ENCODE measurements at places on chromosomes 6 and 20.

GRCh38 chr6:147244832-147245231 lies 40.6 kb downstream of the STXBP5 start:
- DNase-seq = no peak

- no peak for DNase-seq
Observed at GRCh38 chr6:166850677-166851076, 105.7 kb downstream of the RNASET2 start.

GRCh38 chr6:83160167-83160566 lies 32.9 kb downstream of the PGM3 start:
- no peak for DNase-seq

DNA sequence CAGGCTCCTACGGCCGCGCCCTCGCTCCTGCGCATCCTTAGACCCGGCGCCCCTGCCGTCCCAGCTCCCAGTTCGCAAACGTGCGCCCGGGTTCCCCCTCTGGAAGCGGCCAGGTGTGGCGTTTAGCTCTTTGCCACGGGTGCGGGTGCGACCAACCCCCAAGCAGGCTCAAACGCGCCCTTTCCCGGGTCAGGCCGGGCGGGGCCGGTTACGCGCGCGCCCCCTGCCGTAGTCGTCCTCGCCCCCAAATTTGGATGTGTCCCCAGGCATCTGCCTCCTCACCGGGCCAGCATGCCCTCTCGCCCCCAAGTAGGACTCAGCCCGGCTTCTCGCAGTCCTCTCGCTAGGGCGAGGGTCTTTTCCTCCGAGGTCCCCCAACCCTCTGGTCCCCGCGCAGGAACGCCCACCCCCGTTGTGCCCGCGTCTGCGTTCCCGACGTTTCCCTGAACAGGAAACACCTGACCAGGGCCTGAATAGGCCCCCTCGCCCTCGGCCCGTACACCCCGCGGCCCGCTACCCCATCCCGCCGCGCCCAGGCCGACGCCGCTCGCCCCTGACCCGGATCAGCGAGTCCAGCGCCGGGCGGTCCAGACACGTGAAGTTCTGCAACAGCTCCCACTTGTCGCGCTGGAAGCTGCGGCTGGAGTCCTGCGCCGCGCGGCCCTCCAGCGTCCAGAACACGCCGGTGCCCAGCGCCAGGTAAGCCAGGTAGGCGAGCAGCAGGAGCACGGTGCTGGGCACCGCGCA lies 520 bp downstream of the KCNK17 start:
- no peak for DNase-seq

DNA sequence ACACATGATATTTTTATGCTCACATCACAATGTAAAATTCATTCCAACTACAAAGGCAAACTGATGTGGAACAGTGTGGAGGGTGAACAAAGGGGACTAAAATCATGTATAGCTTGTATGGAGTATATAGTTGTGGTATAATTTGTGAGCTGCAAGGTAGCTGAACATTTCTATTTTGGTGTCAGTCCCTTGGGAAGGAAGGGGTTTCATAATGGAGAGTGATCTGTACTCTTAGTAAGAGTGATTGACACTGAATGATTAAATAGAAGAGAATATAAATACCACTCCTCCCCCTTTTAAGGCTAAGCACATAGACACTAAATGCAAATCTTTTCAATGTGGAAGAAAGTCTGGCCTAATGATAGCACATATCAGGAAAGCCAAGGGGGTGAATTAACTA lies 104.6 kb downstream of the POPDC3 start:
- no peak for DNase-seq

- DNase-seq = no peak
Observed at GRCh38 chr20:50267866-50268219, 77.2 kb downstream of the CEBPB start.

DNA sequence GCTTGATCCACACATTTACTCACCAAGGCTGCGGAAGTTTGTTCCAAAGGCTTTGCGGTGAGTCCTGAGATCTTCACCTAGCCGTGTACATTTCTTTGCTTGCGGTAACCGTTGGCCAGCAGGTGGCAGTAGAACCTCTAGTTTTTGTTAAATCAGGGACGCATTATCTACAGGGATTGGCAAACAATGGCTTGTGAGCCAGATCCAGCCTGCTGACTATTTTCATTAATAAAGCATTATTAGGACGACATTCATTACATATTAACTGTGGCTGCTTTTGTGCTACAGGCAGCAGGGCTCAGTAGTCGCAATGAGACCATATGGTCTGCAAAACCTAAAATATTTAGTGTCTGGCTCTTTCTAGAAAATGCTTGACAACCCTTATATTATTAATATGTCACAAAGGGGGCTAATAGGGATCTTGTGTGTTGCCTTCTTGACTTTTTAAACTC lies 174.1 kb downstream of the DOK5 start:
- peak; percentile 68 for DNase-seq

DNA sequence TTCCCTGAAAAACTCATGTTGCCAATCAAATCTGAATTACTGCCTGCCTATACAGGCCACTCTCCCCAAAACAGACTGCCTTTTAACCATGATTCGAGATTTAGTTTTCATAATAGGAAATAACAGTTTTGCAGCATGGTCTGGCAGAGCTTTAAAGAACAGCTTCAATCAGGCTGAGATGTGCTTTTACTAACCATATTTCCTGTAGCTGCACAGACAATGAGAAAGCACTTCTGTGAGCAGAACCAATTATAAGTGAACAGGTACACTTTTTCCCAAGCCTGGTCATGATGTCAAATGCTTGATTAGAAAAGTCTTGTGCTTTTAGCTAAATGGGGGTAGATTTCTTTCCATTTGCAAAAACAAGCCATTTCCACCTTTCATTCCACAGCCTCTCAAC lies 108.2 kb downstream of the THEMIS start:
- DNase-seq = no peak

DNA sequence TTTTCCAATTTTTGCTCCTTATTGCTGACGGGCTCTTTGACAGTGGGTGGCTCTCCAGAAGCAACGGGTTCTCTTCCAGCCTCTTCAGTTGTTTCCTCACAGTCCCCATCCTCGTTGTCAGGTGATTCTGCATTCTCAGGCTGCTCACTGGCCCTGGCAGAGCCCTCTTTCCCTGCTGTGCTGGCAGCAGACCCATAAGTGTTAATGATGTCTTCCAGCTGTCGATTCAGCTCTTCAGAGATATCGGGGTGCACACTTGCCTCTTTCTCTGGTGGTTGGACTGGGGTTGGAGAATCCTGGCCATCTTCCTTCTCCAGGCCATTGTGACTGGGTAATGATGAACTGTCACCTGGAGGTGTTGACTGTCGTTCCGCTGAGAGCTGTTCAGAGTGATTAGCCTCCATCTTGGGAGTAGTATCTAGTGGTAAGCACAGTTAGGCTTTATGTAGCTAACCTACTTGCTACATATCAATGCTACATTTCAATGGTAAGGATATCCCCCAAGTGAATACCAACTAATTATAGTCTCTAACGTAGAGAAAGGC lies 3.2 kb downstream of the TXLNB start:
- DNase-seq = no peak

DNA sequence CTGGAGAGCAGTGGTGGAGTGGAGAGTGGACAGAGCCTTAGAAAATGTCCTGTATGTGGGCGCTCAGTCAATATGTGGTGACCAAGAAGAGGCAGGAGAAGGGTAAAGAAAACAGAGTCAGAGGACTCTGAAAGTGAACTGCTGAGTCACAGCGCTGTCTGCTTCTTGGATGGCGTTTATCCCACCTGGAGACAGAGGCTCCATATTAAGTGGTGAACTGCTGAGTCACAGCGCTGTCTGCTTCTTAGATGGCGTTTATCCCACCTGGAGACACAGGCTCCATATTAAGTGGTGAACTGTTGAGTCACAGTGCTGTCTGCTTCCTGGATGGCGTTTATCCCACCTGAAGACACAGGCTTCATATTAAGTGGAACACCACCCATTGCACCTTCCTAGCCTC lies 119.3 kb upstream of the RALGAPA2 start:
- DNase-seq = no peak

DNA sequence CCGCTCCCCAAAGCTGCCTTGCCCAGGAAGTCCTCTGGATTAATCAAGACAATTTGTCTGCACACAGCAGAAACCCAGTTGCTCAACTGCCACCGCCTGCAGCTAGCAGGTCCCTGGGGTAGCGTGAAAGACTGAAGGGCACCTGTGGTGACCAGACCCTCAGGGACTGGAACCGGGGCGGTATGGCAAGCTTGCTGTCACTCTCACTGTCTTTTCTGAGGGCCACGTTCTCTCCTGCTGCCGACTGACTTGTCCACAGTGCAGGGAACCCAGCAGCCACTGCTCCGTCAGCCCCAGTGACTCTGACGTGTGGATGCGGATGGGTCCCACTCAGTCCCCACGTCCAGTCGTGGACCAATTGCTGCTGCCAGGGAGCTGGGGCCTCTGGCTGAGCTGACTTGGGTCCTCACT lies 72.8 kb upstream of the PMEPA1 start:
- DNase-seq = no peak

DNA sequence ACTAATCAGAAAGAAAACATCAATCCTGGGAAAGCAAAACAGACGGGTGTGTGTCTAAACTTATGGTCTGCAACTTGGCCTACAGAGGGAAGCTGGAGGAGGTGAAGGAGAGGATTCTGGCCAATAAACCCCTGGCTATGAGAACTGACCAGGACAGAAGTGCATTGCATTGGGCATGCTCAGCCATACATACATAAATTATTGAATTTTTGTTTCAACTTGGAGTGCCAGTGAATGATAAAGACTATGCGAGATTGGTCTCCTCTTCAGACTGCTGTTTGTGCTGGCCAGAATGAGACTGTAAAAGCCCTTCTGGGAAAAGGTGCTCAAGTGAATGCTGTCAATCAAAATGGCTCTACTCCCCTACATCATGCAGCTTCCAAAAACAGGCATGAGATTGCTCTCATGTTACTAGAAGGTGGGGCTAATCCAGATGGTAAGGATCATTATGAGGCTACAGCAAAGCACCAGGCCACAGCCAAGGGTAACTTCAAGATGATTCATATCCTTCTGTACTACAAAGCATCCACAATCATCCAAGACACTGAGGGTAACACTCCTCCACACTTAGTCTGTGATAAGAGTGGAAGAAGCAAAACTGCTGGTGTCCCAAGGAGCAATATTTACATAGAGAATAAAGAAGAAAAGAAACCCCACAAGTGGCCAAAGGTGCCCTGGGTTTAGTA lies 17.4 kb downstream of the ADNP start:
- peak; percentile 69 for DNase-seq

DNA sequence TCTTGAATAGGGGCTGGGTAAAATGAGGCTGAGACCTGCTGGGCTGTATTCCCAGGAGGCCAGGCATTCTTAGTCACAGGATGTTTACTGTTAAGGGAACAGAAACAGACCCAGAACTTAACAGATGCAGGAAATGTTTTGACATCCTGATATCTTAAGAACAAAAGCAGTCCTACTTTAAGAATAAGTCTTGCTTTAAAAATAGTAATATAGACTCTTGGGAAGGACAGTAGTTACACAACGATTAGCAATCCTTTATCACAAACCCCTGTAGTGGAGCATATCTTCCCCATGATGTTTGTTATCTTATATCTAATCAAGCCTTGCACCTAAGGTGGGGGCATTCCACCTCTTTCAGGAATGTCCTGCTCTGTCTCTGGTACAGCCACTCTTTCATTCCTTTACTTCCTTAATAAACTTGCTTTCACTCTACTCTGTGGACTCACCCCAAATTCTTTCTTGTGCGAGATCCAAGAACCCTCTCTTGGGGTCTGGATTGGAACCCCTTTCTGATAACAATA lies 493.7 kb upstream of the SULF2 start:
- peak; percentile 90 for DNase-seq

- no peak for DNase-seq
Observed at GRCh38 chr6:158571826-158572652, 12.1 kb downstream of the TMEM181 start.

- no peak for DNase-seq
Observed at GRCh38 chr20:52779125-52779524, 193.0 kb upstream of the TSHZ2 start.

GRCh38 chr20:2313316-2313715 lies 17.5 kb downstream of the TGM3 start:
- no peak for DNase-seq

GRCh38 chr6:161837854-161838253 lies 564.0 kb upstream of the AGPAT4 start:
- DNase-seq = no peak

GRCh38 chr20:62489186-62489931 lies 13.6 kb upstream of the GATA5 start:
- DNase-seq = no peak

DNA sequence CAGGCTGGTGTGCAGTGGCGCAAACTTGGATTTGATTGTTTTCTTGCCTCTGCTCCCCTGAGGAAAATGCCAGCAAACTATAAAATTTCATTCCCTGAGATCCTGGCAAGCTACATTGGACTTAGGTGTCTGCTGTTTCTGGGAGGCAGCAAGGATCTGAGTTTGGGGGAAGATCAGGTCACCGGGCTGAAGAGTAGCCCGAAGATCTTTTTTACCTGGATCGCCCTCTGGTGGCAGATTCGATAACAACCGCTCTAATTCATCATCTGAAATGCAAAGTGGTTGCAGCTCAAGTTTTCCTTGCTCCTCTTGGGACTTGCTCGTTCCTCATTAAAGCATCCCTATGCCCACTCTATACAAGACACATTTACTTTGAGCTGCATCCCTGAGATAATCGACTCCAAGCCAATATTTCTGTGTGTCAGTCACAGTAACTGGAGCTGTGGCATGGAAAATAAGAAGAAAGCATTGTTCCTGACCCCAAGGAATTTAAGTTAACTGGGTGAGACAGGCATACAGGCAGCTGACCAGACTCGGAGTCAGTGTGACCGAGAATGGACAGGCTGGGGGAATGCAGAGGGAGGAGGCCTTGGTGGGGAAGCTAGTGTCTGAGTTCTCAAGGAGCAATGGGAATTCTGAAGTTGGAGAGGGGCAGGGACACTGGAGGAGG lies 131.8 kb upstream of the PROKR2 start:
- DNase-seq = peak; percentile 20

GRCh38 chr6:108366236-108366635 lies 71.4 kb downstream of the AFG1L start:
- no peak for DNase-seq

DNA sequence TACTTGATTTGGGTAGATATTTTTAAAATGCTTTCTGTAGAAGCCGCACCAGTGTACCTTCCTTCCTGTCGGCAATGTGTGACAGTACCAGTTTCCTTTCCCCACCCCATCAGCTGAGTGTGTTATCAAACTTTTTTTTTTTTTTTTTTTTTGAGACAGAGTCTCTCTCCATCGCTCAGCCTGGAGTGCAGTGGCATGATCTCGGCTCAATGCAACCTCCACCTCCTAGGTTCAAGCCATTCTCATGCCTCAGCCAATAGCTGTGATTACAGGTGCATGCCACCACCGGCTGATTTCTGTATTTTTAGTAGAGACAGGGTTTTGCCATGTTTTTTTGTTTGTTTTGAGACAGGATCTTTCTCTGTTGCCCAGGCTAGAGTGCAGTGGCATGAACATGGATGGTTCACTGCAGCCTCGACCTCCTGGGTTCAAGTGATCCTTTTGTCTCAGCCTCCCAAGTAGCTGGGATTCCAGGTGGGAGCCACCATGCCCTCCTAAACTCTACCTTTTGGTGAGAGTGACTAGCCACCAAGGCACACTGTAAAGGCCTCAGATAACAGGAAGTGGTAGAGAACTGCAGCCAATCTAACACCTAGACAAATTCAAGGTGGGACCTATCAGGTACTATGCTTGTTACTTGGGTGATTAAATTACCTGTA lies 26.5 kb upstream of the ZBTB22 start:
- no peak for DNase-seq

Measured in dermis microvascular lymphatic vessel endothelial cell (primary cell).